ENCODE measurements at places on chromosomes 12 and 14.

- DNase-seq = no peak
Measured at GRCh38 chr12:104486943-104487819, 30.4 kb downstream of the CHST11 start.

GRCh38 chr12:57630891-57631433, 2.0 kb downstream of the B4GALNT1 start:
- DNase-seq = no peak

DNA sequence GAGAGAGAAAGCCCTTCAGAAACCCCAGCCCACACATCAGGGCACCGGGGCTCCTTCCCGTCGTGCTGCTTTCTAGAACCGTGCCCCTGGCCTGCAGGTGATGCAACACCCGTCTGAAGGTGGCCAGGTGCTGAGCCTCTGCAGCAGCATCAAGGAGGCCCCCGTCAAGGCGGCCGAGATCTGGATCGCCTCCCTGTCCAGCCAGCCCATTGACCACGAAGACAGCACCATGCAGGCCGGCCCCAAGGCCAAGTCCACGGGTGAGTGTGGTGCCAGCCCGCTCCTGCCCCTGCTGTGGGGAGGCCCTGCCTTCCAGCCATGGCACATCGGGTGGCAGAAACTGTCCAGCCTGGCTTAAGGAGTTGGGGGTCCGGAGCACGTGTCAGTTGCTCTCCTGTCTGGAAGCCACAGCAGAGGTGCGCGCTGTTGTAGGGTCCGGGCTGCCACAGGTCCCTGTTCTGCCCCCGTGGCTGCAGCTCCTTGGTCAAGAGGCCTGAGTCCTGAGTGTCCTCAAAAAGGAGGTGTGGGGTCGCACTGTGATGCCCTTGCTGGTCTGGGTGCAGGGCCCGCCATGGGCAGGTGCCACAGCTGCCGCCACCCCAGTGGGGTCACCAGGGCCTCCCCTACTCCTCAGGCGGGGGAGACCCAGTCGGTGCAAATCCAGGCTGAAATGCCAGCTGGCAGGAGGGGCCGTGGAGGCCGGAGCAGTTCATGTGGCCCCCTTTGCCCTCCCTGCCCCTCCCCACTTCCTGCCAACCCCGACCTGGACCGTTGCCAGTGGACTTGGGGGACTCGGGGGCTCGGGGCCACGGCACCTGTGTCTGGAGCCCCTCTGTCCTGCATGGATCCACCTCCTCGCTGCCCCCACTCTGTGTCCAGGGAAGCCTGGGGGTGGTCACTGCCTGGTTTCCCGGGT, 31.0 kb upstream of the TEX22 start:
- no peak for DNase-seq

DNA sequence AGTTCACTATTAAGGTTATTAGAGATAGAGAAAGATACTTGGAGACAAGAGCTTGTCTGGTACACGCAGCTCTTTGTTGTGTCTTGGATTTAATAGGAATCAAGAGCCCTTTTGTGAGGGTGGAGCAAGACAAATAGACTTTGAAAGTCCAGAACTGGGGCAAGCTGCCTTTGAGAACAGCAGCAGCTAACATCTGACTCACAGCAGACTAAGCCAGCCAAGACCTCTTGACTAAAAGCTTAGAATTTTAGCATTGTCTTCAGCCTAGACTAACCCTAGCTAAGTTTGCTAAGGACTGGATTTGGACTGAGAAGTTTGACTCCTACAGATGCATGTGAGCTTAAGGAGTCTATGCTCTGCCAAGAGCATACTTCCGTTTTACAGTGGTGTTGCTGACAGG, 201.9 kb upstream of the RBM19 start:
- no peak for DNase-seq

DNA sequence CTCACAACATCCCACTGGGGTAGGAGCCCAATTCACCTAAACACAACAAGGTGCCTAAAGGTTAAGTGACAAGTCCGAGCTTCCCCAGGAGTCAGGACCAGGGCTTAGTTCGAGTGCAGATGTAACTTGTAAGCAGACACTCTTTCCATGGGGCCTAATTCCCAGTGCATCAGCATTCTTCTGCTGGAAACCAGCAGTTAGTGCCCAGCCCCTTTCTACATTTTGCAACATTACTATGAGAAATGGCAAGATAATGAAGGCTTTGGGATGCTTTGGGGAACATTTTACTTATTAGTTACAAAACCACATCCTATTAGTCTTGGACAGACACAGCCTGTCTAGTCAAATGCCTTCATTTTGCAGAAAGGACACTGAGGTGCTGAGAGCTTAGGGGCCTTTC, 179.8 kb downstream of the CALM1 start:
- DNase-seq = no peak
